RCC 7860 (cell line): ENCODE measurements at places on chromosomes 4 and X.

GRCh38 chr4:88138561-88138960 is 19.9 kb downstream of the ABCG2 start:
- peak; percentile 59 for DNase-seq

- no peak for DNase-seq
These were observed 1674.0 kb upstream of the PCDH7 start for GRCh38 chr4:29046186-29046585.

DNA sequence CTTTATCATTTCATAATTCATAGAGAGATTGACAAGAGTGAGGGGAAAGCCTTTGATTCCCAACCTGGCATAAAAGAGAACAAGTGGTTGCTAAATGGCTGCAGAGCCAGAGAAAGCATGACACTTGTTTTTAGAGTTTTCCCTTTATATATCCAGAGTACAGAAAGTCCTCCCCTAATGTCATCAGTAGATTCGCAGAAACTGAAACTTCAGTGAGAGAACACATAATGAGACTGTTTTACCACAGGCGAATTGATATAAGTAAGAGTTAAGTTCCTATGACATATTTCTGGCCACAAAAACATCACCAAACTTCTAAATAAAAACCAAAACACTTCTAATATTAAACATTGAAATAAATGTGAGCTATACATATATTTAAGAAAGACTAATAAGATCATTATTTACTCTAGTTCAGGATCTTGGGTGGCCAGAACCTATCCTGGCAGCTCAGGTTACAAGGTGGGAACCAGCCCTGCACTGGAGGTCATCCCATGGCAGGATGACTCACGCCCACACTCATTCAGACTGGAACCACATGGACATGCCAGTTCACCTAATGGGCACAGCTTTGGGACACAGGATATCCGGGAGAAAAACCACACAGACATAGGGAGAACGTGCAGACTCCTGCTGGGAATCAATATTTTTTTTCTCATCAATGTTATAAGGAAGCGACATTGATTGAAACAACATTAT is 35.5 kb downstream of the NWD2 start:
- peak; percentile 27 for DNase-seq

GRCh38 chr4:81503586-81503985 is 31.9 kb upstream of the RASGEF1B start:
- no peak for DNase-seq

DNA sequence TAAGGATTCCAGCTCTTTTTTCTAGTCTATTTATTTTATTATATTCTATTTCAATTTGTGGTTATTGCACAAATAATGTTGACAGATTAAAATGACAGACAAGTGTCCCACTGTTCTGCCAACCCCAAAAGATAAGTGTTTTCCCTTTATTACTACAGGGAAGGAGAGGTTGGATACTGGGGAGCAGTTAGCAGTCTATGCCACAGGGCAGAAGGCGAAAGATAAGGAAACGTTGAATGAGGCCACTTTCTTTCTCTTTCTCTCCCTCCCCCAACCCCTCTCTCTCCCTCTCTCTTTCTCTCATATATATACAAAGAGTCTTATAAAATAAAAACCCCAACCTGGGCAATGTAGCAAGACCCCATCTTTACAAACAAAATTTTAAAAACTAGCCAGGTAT is 31.6 kb downstream of the SLC9A6 start:
- DNase-seq, result no peak

- no peak for DNase-seq
These were observed 60.4 kb downstream of the STX18 start for GRCh38 chr4:4481399-4481994.

GRCh38 chr4:37951461-37952352 is 8.5 kb upstream of the PTTG2 start:
- DNase-seq, result no peak

DNA sequence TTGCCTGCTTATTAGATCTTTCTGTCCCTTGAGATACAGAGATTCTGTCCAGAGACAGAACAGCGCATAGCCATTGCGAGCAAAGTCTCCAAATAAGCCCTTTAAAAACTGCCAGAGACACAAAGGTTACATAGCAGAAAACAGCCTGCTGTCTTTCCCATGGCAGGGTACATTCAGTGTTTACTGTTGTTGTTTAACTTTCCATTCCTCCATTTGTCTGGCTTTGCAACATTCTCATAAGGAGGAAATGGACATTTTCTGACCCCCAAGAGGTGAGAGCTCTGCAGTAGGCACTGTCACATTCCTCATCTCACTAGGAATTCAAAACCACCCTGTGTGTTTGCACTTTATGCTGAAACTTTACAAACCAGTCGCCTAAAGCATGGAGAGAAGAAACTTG is 48.3 kb downstream of the PDE5A start:
- DNase-seq, result no peak

GRCh38 chrX:153580700-153581386 is 18.1 kb downstream of the CCNQ start:
- DNase-seq, result no peak

- peak; percentile 20 for DNase-seq
These were observed 125.5 kb upstream of the GIMD1 start for GRCh38 chr4:106494066-106494465.

- DNase-seq, result no peak
These were observed 10.0 kb downstream of the ETFDH start for GRCh38 chr4:158682066-158682465.

GRCh38 chr4:15488658-15489470 is 19.2 kb downstream of the CC2D2A start:
- DNase-seq, result no peak

DNA sequence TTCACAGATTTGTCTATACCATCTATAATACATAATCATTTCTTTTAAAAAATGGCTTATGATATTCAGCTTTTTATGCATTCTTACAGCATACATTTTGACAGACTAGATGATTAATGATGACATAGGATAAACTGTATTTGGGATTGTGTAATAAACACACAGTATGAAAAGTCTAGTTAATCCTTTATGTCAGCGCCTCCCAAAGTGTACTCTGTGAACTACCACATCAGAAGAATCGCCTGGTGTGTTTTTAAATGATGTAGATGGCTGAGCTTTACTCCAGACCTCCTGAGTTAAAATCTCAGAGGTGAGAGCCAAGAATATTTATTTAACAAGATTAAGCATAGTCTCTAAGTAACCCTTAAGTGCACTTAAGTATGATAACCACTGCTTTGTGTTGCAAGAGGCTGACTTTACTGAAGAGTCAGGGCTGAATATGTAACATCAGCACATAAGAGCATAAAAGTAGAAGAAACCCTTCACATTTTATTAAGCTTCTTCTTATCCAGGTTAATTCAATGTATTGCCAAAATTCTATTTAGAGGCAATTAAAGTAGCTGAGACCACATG is 104.2 kb downstream of the ANK2 start:
- no peak for DNase-seq

DNA sequence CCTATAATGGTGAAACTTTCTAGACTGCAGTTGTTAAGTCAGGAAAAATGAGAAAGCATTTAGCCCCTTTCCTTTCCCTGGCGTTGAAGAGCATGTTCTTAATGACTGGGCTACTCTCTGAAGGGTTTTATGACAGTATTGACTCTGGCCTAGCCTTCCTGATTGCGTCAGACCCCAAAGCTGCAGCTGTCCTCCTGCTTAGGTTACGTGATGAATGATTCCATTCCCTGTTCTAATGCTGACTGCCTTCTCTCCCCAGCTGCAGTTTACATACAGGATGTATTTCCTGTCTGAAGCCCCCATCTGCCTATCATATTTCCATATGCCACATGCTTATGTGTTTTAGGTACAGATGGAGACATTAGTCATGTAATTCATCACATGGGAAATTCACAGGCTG is 105.8 kb upstream of the EGFL6 start:
- no peak for DNase-seq

DNA sequence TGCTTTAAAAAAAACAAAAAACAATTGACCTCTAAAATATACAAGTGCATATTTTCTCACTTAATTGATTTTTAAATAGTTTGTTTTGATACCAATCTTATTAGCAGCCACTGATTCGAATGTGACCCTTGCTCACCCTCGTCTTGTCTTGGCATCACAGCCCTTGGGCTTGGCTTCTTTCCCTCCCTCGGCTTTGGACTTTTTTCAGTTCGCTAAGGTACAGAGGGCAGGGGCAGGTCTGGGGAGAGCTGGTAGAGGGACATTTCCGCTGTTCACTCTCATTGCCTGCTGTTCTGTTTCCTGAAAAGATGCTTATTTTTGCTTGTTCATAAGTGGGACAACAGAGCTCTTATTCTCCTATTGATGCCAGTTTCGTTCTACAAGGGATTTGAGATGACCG is 88.5 kb upstream of the RPS6KA3 start:
- no peak for DNase-seq

DNA sequence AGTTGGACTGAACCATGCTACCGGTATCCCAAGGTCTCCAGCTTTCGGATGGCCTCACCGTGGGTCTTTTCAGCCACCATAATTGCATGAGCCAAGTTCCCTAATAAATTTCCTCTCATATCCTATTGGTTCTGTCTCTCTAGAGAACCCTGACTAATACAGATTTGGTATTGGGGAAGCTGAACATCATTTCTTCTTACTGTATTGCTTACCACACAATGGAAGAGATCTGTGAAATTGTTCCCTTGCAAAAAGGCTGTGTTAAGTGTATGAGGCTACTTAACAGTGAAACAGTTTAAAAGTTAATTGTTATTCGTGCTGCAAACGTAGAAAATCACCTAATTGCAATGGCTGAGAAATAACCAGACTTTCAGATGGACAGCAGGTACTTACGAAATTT is 34.0 kb downstream of the PLAC8 start:
- no peak for DNase-seq

DNA sequence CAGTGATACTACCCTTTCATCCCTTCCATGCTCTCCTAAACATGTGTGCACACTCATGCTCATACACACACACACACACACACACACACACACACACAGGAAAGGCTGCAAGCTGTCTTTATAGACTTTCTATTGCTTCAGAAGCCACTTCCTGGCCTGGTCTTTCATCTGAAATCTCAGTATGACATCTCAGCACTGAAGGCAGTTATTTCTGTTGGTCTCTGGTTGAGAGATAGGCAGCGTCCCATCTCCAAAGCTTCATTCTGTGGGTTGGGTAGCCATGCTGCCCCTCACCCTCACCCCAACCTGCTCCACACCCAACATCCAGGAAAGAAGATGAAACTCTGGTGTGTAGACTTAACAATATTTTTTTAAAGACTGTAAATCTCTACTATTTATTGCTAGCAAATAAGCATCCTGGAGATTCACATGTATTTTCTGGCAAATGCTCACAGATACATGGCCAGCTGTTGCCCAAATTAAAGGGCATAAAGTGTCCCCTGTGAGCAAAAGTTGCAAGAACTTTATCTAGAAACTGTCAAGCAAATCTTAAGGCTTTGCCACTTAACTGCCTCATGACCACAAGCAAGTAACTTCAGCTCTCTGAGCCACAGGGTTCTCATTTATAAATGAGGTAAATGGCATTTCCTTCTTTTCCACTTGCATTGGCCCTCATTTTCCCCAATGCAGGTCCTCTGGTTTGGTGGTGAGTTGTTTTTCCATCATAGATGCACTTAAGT is 189.8 kb upstream of the AFF2 start:
- no peak for DNase-seq

DNA sequence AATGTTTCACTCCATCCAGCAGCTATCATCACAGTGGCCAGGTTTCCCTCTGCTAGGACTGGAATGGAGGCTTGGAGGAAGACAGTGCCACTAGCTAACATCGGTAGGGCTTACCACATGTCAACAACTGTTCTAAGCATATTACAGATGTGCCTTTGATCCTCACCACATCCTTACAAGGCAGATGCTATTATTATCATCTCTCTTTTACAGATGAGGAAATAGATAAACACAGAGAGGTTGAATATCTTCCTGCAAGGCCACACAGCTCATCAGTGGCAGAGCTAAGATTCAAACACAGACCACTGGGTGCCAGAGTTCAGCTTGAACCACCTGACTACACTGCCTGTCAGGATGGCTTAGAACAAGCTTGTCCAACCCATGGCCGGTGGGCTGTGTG is 47.4 kb downstream of the MAMLD1 start:
- DNase-seq, result no peak

DNA sequence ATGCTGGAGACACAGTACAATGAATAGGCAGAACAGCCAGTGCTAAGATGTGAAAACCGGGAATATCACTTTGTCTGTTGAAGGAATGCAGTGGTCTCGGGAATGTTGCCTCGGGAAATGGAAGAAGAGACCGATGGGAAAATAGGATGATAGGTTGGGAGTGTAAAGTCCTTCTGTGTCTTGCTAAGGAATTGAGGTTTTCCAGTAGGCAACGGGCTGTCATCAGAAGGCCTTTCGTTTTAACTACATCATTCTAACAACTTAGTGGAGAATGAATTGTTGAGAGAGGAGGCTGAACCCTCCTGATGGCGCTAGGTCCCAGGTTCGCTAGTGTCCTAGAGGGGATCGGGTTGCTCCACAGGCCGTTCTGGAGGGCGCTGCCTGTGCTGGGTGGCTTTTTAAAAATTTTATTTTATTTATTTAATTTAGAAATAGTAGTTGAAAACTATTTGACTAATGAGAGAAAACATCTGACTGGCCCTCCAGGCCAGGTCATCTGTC is 730 bp downstream of the VBP1 start:
- peak; percentile 9 for DNase-seq

DNA sequence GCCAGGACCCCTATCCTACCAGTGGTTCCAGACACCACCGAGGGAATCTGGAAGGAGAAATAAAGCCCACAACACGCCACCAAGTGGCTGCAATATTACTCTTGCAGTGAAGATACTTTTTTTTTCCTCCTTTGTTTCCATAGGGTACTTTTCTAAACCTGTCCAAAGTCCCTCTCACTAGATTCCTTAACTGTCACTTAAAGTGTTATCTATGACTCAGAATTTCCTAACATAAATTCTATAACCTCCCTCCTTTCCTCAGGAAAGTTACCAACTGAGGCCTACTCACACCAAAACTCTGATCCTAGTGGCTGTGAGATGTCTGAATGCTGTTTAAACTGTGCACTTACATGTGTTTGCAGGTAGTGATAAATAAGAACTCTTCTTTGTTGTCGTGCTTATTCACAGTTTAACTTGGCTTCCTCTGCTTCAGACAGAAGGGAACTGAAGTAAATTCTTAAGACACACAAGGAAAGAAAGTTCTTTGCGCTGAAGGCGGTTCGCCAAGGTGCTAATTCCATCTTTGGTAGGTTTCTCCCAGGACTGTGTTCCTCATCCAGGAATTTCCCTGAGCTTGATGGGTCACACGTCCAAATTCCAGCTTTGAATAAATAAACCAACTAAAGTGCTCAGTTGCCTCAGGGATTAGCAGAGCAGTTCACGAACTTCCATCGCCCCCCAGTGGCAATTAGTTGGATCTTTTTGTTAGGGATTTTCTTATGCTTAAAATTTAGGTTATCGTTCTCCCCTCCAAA is 10.7 kb upstream of the HCCS start:
- peak; percentile 51 for DNase-seq

DNA sequence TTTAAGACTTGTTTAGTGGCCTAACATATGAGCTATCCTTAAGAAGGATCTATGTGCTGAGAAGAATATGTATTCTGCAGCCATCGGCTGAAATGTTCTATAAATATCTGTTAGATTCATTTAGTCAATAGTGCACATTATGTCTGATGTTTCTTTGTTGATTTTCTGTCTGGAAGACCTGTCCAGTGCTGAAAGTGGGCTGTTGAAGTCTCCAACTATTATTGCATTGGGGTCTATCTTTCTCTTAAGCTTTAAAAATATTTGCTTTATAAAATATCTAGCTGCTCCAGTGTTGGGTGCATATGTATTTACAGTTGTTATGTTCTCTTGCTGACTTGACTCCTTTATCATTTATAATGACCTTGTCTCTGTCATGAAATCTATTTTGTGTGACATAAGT is 9.4 kb upstream of the BLTP1 start:
- DNase-seq, result no peak

- no peak for DNase-seq
These were observed 63.2 kb upstream of the SLC4A4 start for GRCh38 chr4:71275570-71275969.

GRCh38 chrX:9443327-9443726 is 21.5 kb upstream of the TBL1X start:
- DNase-seq, result no peak
